ENCODE measurements at places on chromosomes 16 and 17.

DNA sequence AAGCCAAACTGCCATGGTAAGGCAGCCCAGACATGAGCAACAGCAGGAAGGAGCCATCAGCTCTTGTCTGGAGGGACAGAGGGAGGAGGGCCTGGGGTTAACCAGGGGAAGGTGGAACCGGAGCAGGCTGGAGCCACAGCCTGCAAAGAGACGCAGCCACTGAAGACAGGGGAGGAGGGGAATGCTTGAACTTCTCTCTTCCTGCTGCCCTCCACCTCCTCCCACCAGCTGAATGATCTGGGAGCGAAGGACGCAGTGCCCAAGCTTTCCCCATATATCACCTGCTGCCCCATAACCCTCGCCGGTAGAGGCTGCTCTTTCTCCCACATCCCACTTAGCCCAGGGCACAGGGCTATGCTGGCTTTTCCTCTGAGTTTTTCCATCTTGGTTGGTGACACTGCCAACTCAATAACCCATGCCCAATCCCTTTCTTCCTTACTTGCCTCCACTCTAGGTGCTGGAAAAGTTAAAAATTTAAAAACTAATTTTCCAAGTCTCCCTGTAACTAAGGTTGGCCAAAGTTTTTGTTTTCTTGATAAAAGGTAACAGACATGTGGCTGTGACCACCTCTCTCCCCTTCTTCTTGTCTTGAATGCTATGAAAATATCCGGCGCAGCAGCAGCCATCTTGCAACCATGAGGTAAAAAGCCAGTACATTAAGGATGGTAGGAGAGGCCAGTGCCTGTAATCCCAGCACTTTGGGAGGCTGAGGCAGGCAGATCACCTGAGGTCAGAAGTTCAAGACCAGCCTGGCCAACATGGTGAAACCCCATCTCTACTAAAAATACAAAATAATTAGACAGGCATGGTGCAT, 21.8 kb upstream of the CACNG4 start:
- no peak for DNase-seq

DNA sequence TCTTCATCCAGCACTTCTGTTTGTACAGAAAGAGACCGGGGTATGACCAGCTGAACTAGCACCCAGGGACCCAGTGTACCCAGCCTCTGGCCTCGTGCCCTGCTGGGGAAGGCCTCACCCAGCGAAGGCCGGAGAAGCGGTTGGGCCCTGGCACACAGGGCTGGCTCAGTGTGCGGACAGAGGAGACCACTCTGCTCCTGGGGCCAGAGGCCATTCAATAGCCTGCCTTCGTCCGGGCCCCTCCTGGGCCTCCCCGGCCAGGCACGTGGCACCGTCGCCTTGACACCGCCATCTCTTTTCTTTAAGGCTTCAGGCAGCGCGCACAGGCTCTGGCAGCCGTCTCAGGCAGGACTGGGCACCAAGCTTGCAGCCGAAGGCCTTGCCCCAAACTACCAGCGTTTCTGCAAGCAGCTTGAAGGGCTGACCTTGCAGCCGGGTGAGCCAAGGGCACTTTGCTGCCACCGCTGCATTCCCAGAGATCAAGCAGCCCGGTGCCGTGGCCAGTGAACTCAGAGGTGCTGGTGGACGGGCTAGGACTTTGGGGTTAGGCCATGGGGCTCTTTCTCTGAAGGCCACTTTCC, 8.0 kb downstream of the TAX1BP3 start:
- no peak for DNase-seq

DNA sequence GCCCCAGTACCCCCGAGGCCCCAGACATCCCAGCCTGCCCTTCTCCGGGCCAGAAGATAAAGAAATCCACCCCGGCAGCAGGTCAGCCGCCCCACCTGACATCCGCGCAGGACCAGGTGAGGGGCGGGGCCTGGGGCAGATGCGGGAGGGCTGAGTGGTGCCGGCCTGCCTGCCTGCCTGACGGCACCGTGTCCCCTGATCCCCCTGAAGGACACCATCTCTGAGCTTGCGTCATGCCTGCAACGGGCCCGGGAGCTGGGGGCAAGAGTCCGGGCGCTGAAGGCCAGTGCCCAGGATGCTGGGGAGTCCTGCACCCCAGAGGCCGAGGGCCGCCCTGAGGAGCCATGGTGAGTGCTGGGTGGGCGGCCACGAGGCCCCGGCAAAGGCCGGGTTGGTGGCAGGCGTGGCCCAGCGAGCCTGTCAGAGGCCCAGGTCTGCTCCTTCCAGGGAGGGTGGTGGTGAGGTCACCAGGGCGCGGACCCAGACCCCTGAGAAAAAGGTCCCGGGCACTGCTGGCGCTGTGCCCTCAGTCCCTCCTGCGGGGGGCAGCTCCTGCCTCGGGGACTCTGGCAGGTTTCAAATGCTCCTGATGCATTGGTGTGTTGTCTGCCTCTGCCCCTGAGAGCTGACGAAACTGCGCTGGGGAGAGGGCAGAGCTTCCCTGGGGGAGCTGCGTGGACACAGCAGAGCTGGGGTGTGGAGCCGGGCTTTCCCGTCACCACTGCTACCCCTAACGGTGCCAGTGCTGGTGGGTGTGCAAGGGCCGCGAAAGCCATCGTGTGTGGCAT, 1.2 kb downstream of the CDT1 start:
- peak; percentile 40 for DNase-seq

GRCh38 chr16:88510091-88510994, 57.3 kb downstream of the ZFPM1 start:
- DNase-seq: peak; percentile 86

GRCh38 chr16:86002178-86002900, 103.4 kb downstream of the IRF8 start:
- DNase-seq: no peak

- no peak for DNase-seq
Observed at GRCh38 chr17:73267648-73268537, 6.2 kb upstream of the CPSF4L start.

DNA sequence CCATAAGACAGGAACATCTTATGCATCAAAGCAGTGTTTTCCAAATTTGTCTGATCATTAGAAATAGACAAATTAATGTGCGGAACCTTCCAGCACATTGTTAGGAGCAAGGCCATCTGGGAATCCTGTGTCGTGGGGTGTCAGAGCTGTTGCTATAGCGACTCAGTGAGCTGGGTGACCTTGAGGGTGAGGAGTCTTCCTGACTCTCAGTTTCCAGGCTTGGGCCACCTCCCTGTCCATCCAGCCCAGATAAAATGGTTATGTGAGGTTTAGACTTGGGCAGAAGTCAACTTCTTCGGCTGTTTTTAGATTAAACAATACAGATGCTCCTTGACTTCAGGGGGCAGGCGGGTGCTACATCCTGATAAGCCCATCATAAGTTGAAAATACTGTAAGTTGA, 20.6 kb downstream of the MT1X start:
- DNase-seq: no peak

GRCh38 chr17:18990331-18990730, 14.2 kb downstream of the FAM83G start:
- DNase-seq: no peak

- no peak for DNase-seq
Observed at GRCh38 chr17:4394208-4395110, 28.0 kb upstream of the UBE2G1 start.

GRCh38 chr16:80250381-80250780, 290.4 kb upstream of the DYNLRB2 start:
- DNase-seq: no peak

- DNase-seq: peak; percentile 50
Observed at GRCh38 chr16:22321340-22322001, 24.3 kb downstream of the POLR3E start.

DNA sequence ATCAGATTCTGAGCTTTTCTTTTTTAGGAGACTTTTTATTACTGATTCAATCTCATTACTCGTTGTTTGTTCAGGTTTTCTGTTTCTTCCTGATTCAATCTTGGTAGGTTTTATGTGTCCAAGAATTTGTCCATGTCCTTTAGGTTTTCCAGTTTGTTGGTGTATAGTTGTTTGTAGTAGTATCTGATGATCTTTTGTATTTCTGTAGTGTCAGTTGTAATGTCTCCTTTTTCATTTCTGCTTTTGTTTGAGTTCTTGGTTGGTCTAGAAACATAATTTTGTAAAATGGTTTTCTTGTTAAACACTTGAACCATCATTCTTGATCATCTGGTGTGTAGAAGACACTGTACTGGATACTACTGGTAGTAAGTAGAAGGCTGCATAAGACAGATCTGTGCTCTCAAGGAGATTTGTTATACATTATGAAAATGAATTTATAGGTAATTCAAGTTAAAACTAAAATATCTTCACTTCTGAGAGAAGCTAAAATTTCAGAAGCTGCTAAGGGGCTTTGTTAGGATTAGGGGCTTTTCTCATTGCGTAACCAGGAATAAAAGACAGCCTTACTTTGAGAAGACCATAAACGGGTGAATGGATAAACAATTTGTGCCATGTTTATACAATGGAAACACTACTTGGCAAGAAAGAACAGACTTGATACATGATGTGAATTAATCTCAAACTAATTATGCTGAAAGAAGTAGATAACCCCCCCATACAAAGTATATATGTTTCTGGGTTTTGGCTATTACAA, 44.0 kb downstream of the NSRP1 start:
- DNase-seq: no peak

DNA sequence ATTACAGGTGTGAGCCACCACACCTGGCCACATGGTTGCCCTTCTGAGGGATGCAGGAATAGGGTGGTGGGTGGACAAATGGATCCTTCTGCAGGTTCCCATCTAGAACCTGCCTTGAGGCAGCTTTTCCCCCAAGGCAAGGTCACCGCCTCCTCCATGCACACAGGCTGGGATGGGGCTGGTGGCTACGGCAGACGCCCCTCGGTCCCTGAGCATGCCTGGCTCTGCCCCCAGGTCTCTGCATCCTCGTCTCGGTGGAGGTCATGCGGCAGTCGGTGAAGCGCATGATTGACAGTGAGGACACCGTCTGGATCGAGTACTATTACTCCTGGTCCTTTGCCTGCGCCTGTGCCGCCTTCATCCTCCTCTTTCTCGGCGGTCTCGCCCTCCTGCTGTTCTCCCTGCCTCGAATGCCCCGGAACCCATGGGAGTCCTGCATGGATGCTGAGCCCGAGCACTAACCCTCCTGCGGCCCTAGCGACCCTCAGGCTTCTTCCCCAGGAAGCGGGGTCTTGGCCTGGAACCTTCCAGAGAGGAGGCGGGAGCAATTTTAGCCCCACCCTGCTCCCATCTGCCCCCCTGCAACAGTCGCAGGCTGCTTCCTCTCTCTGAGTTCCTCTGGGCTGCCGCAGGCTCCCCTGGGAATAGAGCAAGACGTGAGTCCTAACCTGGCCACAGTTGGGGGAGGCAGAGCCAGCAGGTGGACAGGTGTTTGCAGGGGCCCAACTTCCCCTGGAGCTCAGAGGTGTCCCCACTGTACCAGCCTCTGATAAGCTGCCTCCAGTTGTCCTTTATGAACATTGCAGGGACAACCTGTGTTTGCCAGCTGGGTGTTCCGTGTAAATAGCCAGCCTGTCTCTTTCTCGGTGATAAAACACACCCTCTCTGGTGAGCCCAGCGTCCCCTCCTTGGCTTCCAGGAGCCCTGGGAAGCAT, 11.7 kb downstream of the CACNG1 start:
- DNase-seq: no peak

DNA sequence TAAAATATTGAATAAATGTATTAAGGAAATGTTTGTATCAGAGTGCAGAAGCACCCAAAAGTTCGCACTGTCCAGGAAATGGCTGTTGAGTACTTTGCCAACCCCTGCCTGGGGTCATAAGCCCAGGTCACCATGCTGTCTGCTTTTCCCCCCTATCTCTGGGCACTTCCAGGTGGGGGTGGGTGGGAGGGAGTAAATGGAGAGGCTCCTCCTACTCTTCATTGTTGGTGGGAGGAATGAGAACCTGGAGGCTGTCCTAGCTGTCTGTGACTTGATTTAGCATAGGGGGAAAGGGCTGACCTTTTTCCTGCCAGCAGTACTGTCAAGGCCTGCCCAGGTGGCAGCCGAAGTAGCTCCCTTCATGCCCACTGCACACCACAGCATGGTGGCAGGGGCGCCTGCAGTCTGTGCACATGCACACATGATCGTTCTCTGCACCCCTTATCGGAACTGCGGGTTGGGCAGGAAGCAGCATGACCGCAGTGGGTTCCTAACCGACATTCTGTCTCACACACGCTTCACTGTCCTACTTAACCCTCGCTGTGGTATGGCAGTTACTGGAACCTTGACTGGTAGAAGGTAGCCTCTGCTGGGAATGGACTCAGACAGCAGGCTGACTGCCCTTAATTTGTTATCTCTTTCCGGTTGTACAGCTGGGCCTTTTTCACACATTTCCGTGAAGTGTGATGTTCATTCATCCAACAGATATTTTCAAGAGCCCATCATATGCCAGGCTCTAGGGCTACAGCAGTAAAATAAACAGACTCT, 41.5 kb downstream of the LDHD start:
- DNase-seq: no peak

DNA sequence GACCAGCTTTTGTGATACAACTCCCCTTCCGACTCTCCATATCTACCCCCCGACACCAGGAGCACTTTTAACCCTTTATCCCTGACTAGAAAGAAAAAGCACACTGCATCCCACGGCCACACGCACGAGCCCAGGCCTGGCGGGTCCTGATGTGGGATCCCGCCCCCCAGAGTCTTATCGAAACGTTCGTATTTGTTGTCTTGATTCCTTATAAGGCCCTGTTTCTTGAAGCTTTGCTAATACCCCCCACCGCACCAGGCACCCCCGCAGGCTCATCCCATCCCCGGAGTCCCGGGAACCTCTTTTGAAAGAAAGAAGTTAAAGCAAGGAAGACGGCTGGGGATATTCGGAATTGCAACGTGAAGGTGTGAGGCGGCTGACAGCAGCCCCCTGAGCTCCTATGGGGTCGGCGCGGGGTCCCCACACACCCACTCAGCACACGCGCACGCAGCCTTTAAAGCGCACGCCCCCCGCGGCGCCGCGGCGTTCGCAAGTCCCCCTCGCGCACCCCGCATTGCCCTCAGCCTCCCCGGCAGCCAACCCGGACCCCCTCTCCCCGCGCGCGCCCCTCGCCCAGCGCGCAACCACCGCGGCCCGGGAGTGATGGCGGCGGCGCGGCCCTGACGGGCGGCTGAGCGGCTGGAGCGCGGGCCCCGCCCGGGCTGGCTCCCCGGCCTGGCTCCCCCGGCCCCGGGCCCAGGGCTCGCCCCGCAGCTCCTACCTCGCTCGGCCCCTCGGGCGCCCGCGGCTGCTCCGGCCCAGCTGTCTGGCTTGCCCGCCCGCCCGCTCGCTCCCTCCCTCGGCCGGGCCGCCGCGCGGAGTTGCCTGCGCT, 448 bp downstream of the STAT5B start:
- DNase-seq: no peak

DNA sequence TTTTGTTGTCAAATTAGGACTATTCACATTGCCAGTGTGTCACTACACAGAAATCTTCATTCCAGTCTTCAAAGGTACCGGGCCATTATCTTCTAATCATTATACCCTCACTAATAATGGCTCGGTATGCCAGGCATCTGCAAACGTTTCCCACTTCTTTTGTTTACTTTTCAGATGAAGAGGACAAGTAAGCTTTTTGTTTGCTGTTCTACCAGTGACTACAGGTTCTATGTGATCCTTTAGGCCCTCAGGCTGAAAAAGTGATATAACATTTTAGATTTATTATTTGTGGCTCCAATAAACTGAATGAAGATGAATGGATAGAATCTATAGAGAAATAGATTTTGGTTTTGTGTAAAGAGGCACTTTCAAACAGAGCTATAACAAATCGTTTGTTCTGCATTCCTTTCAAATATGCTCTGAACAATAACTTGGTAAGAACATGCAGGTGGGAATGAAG, 403 bp upstream of the KRTAP3-1 start:
- DNase-seq: no peak
